ENCODE measurements at places on chromosomes 7 and 10. TPM values are rescaled to one million over a fixed set of nuclear protein-coding genes. Genes with fewer than 3 reads are reported as not detected.

- no peaks in the 10 kb centered on the region for H3K4me1 ChIP-seq
- DNase-seq, result no peak
- no peak overlapping the region for H3K27ac ChIP-seq
These were observed 125.3 kb upstream of the CELF2 start for GRCh38 chr10:10892290-10892875.

The RAB19 gene
- total RNA-seq, result 6.4 TPM

DNA sequence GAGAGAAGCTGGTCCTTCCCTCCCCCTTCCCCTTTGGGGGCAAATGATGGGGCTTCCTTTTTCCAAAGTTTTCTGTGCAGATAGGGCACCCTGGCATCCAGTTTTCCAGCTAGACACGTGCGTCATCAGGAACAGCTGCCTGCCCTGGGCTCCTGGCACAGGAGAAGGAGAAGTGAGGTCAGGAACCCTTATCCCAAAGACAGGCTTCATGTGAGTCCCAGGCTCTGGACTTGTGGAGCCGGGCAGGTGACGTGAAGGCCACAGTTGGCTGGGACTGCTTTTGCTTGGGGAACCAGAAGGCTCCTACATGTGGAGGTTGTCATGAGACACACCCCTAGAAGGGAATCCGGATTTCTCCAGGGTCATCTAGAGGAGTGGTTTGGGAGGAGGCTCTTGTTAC is 66.5 kb downstream of the RBM20 start:
- H3K27ac ChIP-seq, result no peak overlapping the region
- H3K4me1 ChIP-seq, result no peaks in the 10 kb centered on the region
- no peaks in the 10 kb centered on the region for H3K36me3 ChIP-seq
- H3K4me3 ChIP-seq, result no peak overlapping the region

The OPN1SW gene
- not detected for total RNA-seq

- peaks cover 5% of the 10 kb centered on the region for H3K27me3 ChIP-seq
- H3K4me3 ChIP-seq, result no peak overlapping the region
- no peaks in the 10 kb centered on the region for H3K36me3 ChIP-seq
- no peak for DNase-seq
- peaks cover 9% of the 10 kb centered on the region for H3K4me1 ChIP-seq
- no peak overlapping the region for H3K27ac ChIP-seq
These were observed 91.6 kb downstream of the AMPH start for GRCh38 chr7:38539477-38540081.

DNA sequence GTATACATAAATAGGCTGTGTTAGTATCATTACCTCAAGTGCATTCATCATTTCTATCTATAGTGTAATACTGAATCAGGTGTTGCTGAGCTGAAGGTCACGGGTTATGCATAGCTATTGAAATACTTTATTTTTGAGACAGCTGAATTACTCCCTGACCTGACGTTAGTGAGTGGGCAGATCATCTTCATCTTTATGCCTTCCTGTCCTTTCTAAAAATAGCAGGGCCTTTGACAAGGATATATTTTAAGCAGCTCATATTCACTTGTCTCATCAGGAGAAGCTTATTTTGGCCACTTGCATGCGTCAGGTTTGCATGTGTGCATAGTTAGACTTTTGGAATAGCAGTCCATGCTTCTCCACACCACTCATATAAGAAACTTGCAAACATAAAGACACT is 63.6 kb upstream of the DKK1 start:
- DNase-seq, result no peak
- H3K27me3 ChIP-seq, result no peaks in the 10 kb centered on the region
- no peaks in the 10 kb centered on the region for H3K4me1 ChIP-seq
- no peak overlapping the region for H3K27ac ChIP-seq

GRCh38 chr7:156534925-156535324 is 105.6 kb upstream of the RNF32 start:
- no peaks in the 10 kb centered on the region for H3K4me1 ChIP-seq
- no peaks in the 10 kb centered on the region for H3K36me3 ChIP-seq
- peaks cover 3% of the 10 kb centered on the region for H3K27me3 ChIP-seq
- H3K4me3 ChIP-seq, result no peak overlapping the region
- no peak overlapping the region for H3K27ac ChIP-seq

The LIPN gene
- not detected for total RNA-seq

The ST8SIA6 gene
- total RNA-seq, result not detected

DNA sequence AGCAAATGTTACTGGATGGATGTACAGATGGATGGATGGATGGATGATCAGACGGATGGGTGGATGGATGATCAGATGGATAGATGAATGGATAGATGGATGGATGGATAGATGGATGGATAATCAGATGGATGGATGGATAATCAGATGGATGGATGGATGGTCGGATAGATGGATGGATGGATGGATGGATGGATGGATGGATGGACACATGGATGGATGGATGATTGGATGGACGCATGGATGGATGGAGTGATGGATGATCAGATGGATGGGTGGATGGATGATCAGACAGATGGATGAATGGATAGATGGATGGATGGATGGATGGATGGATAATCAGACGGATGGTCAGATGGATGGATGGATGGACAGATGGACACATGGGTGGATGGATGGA is 90.3 kb upstream of the TCF7L2 start:
- H3K4me1 ChIP-seq, result no peaks in the 10 kb centered on the region
- DNase-seq, result no peak
- H3K36me3 ChIP-seq, result no peaks in the 10 kb centered on the region
- no peaks in the 10 kb centered on the region for H3K27me3 ChIP-seq

GRCh38 chr10:62978482-62978881 is 154.6 kb upstream of the NRBF2 start:
- H3K36me3 ChIP-seq, result no peaks in the 10 kb centered on the region
- H3K27ac ChIP-seq, result no peak overlapping the region
- H3K27me3 ChIP-seq, result peaks cover 7% of the 10 kb centered on the region
- H3K4me1 ChIP-seq, result peaks cover 29% of the 10 kb centered on the region

DNA sequence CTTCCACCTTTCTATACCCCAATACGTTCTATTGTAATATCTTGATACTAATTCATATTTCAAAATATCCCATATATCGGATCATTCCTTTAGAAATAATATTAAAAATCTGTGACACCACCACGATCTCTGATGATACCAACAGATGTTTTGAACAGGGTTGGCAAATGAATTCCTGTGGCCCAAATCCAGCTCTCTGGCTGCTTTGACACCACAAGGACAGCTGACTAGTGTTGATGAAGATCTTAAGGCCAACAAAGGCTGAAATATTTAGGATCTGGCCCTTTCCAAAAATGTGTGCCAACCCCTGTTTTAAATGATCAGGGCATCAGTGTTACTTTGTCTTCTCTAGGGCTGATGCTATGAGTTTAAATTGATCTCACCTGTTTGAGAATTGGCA is 380.7 kb upstream of the PFKP start:
- H3K36me3 ChIP-seq, result no peaks in the 10 kb centered on the region
- H3K4me1 ChIP-seq, result no peaks in the 10 kb centered on the region
- DNase-seq, result no peak

DNA sequence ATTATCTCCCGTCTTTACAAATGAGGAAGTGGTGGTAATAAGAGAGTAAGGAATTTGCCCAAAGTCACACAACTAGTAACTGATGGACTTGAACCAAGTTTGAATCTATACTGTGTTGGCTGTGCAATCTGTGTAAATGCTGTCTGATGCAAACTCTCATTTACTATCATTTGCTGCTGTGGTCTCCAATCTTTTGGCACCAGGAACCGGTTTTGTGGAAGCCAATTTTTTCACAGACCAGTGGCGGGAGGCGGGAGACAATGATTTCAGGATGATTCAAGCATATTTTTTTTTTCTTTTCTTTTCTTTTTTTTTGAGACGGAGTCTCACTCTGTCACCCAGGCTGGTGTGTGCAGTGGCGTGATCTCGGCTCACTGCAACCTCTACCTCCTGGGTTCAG is 450.0 kb upstream of the FZD8 start:
- H3K27ac ChIP-seq, result no peak overlapping the region
- H3K4me3 ChIP-seq, result no peak overlapping the region
- H3K36me3 ChIP-seq, result no peaks in the 10 kb centered on the region
- no peaks in the 10 kb centered on the region for H3K27me3 ChIP-seq

- no peaks in the 10 kb centered on the region for H3K36me3 ChIP-seq
- H3K4me1 ChIP-seq, result no peaks in the 10 kb centered on the region
- DNase-seq, result no peak
- H3K4me3 ChIP-seq, result no peak overlapping the region
- H3K27ac ChIP-seq, result no peak overlapping the region
These were observed 254.1 kb downstream of the ARL4A start for GRCh38 chr7:12941512-12941911.

DNA sequence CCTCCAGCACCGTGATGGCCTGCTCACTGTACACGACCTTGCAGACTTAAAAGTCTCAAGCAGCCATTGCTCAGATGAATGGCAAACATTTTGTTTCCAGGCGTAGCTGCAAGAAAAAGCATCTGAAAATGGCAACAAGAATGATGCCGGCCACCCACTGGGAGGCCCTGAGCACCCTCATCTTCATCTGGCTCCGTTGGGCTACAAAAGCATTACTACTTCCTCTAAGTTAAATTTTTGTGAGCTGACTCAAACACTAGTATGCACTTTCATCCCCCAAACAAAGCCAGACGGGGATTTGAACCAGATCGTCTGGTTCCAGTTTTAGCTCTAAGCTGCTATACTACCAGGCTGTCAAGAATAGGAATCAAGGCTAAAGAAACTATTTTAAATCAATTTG is 116.6 kb upstream of the CDK1 start:
- no peak for DNase-seq
- no peaks in the 10 kb centered on the region for H3K36me3 ChIP-seq
- H3K4me3 ChIP-seq, result no peak overlapping the region
- no peak overlapping the region for H3K27ac ChIP-seq

DNA sequence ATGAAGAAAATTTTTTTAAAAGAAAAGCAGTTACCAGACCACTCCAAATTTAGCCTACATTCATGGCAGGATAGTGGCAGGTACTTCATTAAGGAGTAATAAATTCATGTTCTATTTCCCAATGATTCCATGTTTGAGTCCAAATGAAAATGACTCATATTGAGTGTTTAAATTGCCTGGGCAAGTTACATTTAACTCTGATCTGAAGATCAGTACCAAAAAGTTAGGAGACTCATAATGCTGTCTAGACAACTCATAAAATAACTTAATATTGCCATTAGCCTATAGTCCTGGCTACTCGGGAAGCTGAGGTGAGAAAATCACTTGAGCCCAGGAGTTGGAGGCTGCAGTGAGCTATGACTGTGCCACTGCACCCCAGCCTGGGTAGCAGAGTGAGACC is 13.0 kb downstream of the BRAF start:
- no peaks in the 10 kb centered on the region for H3K27me3 ChIP-seq
- no peak for DNase-seq
- no peak overlapping the region for H3K27ac ChIP-seq
- peaks cover 10% of the 10 kb centered on the region for H3K36me3 ChIP-seq
- H3K4me3 ChIP-seq, result no peak overlapping the region

GRCh38 chr7:132548489-132549078 is 27.7 kb downstream of the PLXNA4 start:
- H3K4me3 ChIP-seq, result no peak overlapping the region
- no peaks in the 10 kb centered on the region for H3K27me3 ChIP-seq
- H3K4me1 ChIP-seq, result peaks cover 6% of the 10 kb centered on the region
- peaks cover 2% of the 10 kb centered on the region for H3K36me3 ChIP-seq

The VAX1 gene
- not detected for total RNA-seq

DNA sequence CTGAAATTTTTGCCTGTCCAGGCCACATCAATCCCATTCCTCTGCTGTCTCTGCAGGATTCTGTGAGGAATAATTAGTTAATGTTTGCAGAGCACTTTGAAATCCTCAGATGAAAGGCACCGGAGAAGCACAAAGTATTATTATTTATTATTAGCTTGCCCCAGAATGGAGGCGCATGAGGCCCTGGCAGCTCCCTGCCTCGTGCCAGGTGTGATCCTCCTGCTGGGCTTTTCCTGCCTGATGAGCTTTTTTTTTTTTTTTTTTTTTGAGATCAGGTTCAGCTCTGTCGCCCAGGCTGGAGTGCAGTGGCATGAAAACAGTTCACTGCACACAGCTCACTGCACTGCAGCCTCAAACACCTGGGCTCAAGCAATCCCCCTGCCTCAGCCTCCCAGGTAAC is 65.2 kb downstream of the TCF7L2 start:
- H3K4me1 ChIP-seq, result no peaks in the 10 kb centered on the region
- no peaks in the 10 kb centered on the region for H3K36me3 ChIP-seq
- H3K4me3 ChIP-seq, result no peak overlapping the region
- peaks cover 18% of the 10 kb centered on the region for H3K27me3 ChIP-seq

DNA sequence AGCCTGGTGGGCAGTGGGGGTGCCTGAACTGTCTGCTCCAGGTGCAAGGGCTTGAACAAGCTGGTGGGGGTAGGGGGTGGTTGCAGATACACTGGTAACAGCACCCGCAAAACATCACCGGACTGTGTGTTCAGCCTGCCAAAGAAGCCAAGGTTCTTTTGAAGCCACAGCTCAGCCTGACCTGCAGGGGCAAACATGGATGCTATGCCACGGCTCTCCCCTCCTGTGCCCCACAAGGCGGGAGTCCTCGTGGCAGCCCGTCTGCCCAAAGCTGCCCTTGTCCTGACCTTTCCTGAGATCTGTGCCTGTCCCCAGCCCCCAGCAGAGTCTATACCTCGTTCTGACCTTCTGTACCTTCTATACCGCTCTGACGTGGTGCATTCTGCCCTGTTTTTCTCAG is 285.7 kb downstream of the GLRX3 start:
- H3K27me3 ChIP-seq, result no peaks in the 10 kb centered on the region
- H3K36me3 ChIP-seq, result no peaks in the 10 kb centered on the region
- no peaks in the 10 kb centered on the region for H3K4me1 ChIP-seq
- no peak overlapping the region for H3K4me3 ChIP-seq
- H3K27ac ChIP-seq, result no peak overlapping the region
- DNase-seq, result no peak

- H3K4me3 ChIP-seq, result no peak overlapping the region
- H3K36me3 ChIP-seq, result no peaks in the 10 kb centered on the region
- H3K4me1 ChIP-seq, result no peaks in the 10 kb centered on the region
- DNase-seq, result no peak
- no peaks in the 10 kb centered on the region for H3K27me3 ChIP-seq
- no peak overlapping the region for H3K27ac ChIP-seq
These were observed 500.9 kb downstream of the NEBL start for GRCh38 chr10:20396205-20396604.

GRCh38 chr10:128627811-128628210 is 501.6 kb upstream of the MKI67 start:
- no peaks in the 10 kb centered on the region for H3K36me3 ChIP-seq
- H3K27ac ChIP-seq, result no peak overlapping the region
- no peak for DNase-seq

DNA sequence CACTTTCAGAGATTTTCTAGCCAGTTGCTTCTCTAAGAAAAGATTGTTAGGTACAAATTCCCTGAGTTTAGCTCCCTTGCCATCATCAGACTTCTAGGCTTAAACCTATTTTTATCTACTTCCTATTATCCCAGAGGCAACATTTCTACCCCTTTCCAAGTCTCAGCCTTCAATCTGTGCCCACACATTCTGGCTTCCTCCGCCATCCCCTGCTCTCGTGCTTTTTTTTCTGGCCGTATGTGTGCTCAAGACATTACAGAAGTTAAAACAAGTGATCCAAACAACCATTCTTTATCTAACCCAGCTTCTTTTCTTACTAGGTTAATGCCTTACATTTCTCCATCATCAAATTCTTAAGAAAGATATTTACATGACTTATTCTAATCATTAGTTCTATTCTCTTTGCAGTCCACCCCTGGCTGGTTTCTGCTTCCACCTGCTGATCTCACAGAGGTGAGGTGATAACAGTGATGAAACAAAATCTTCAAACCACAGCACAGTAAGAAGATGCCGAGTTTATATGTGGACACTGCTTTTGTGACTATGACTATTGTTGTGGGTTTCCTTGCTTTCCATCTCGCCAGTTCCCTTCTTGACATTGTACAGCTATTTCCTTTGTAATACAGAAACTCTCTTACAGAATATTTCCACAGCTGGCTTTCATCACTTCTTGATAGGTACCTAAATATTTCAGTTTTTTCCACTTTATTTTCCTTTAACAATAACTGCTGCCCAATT is 18.3 kb upstream of the CDK6 start:
- H3K27me3 ChIP-seq, result peaks cover 6% of the 10 kb centered on the region
- peak; percentile 54 for DNase-seq
- H3K4me1 ChIP-seq, result peaks cover 21% of the 10 kb centered on the region
- H3K27ac ChIP-seq, result peak overlapping the region; percentile 81
